ENCODE measurements at places on chromosomes 6 and 20.

DNA sequence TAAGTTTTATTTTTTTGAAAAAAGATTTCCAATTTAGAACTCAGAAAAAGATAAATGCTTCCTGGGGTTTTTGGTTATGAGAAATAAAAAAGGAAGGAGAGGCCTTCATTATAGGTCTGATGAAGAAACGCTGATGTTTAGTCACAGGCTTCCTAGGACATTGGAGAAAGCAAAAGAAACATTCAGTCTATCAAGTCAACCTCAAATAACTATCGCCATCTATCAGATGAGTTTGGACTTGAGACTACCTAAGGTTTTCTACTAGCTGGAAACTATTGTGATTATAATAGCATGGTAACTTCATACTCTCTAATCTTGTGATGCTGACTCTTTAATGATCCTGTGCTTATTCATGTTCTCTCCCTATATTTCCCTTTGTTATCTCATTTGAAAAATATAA is 171.3 kb downstream of the TPBG start:
- no peak for DNase-seq

- no peak for DNase-seq
These were observed 109.4 kb downstream of the ATXN1 start for GRCh38 chr6:16651871-16652270.

DNA sequence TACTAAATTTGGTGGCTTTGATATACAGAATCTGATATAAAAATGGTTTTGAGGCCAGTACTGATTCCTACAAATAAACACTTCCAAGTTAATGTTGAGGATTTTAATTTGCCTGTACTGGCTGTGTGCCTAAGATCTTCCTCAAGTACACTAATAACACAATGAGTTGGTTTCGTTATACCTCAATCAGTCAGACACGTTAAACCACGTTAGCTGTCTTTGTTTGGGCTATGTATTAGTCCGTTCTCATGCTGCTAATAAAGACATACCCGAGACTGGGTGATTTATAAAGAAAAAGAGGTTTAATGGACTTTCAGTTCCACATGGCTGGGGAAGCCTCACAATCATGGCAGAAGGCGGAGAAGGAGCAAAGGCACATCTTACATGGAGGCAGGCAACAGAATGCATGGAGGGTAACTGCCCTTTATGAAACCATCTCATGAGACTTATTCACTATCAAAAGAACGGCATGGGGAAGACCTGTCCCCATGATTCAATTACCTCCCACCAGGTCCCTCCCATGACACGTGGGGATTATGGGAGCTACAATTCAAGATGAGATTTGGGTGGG is 46.2 kb downstream of the NT5E start:
- DNase-seq: no peak

DNA sequence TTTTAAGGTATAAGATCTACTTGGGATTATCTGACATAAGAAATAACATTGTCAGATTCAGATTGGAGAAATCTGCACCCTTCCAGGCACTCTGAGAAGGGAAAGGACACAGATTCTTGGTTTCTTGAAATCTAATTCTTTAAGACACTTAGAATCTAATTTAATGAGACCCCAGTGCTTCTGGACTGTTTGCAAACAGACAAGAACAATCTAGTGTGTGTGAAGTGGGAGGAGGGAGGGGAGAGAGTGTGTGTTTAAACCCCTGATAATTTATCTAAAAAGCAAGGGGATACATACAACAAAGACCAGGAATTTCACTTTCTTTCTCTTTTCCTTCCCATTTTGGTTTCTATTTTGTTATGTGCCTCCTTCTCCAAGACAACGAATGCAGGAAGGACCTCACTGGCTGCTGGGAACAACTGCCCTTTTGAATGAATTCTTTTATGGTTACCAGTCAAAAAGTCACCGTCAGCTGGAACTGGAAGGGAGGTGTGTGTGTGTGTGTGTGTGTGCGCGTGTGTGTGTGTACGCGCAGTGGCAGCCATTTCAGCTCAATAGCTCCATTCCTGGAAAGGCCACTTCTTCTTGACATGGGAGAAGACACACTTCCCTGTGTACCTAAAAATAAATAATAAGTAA is 129.4 kb downstream of the BCAS1 start:
- no peak for DNase-seq

DNA sequence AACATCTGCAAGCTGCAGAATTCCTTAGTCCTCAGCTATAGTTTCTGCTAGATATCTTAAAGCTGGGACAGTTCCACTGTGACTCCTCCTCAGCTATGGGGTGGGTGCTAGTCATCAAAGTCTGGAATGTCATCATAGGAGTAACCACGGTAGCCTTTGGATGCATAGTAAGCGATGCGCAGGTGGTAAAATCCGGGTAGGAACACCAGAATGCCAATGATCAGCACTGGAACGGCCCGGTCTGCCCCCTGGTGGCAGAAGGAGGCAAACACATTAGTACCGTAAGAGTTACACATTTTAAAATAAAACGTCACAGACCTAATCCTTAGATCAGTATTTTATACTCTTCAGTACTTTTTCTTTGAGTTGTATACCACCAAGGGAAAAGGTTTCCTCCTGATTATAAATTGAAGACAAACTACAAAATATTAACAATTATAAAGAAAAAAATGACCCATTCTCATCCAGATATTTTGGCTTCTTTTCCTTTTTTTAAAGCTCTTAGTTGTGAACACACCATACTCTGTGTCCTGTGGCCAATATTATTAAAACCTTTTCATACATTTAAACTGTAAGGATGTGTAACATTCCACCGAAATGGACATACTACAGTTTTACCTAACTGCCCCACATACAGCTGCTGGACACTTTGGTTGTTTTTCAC is 18.9 kb downstream of the PCNA start:
- peak; percentile 64 for DNase-seq

DNA sequence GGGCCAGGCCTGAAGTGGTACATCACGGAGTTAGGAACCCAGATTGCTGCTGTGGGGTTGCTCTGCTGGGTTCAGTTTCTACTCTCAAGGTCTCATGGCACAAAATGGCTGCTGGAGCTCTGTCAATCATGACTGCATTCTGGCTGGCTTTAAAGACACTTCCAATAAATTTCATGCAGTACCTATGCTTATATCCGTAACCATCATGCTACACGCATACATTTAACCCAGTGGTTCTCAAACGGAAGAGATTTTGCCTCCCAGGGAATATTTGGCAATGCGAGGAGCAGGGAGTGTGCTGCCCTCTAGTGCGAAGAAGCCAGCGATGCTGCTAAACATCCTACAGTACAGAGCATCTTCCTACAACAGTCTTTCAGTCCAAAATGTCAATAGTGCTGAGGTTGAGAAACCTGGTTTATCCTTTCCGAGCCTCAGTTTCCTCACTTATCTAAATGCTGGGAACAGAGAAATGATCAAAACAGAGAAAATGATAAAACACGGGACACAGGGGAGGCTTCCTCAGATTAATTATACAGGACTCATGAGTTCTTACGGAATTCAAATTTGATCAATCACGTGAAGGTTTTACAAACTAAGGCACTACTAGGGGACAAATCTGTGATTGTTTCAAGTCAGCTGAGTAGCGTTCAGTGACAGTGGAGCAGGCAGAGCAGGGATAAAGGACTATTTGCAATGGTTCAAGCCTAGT is 9.6 kb upstream of the SLC2A10 start:
- DNase-seq: no peak

DNA sequence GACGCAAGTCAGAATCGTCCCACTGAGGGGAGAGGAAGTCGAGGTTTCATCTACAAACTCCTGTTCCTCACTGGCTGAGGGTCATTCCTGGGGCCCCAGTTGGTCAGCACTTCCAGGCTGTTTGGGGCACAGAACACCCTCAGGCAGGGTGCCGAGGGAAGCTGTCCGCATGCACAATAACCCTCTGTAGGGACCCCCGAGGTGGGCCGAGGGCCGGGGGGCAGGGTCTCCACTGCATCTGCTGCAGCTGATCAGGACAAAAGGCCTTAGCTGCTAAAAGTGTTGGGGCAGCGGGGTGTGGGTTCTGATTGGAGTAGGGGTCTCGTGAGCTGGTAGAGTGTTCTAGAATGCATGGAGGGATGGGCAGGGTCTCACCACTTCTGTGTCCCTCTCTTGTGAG is 125.1 kb downstream of the TOX2 start:
- no peak for DNase-seq

- DNase-seq: no peak
These were observed 70.3 kb downstream of the HIVEP2 start for GRCh38 chr6:142874676-142875075.

DNA sequence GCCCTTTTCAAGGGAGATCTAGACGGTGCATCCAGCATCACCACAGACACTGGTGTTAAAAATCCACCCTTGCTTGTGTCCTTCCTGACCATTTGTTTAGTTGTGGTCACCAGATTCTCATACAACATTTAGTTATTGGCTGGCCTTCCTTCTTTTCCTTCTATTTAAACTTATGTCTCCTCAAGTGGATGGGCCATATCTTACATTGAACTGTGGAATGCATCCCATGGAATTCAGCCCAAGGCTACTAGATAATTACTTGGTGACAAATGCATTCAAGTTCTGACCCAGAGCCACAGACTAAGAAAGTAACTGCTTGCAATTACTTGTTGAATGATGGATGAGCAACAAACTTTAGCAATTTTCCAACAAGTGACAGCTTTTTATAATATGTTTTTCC is 198.9 kb upstream of the SSTR4 start:
- DNase-seq: no peak

GRCh38 chr6:75489025-75489424 is 4.6 kb downstream of the FILIP1 start:
- no peak for DNase-seq

GRCh38 chr20:9331707-9332435 is 182.5 kb upstream of the LAMP5 start:
- DNase-seq: no peak

DNA sequence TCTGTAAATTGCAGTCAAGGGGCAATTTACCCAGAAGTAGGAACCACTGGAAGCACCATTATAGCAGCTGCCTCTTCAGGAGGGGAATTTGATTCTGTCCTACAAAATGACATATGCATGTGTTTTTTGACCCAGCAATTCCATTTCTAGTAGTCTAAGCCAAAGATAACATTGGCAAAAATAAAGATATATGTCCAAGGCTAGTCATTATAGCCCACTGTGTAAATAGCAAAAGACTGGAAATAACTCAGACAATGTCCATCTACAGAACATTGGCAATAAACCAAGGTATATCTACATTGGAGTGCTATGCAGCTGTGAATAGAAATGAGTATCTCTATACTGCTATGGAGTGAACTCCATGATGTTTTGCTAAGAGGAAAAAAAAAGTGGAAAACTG is 12.5 kb upstream of the PANK2 start:
- DNase-seq: no peak

DNA sequence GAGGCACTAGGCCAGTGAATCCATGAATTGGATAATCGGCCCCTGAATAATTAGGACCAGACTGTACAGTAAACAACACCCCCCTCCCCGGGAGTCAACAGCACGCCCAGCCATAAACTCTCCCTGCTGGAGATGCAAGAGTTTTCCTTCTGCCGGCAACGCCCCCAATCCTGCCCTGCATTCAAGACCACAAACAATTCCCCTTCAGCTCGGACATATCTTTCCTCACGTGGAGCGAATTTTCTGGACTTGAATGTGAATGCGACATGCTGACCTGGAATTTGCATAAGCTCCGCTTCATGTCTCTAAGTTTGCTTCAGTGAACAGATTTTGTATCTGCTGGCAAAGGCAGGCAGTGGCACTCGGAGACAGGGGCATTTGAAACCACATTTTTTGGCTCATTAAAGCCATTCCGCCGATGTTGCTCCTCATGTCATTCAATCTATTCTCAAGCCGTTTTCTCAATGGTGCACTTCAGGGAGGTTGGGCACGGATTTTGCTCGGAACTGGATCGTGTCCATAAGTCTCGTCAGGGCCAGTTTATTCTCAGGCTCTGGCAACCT is 38.0 kb upstream of the GMPR start:
- no peak for DNase-seq

DNA sequence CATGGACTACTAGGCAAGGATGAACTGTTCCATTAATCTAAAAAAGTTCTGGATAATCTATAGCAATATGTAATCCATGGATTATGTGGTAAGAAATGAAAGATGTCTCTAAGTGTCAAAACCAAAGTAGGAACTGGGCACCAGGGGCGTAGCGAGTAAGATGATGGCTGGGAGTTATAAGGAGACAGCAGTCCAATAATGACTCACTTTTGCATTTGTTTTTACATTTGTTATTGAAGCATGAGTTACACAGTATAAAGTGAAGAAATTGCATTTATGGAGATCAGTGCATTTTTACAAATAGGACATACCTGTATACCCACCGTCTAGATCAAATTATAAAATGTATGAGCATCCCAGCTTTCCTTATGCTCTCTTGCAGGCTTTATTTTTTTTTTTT is 878.5 kb upstream of the MAP3K7 start:
- no peak for DNase-seq

GRCh38 chr6:21180800-21181337 is 412.7 kb upstream of the SOX4 start:
- DNase-seq: no peak

GRCh38 chr6:148461986-148462577 is 119.4 kb downstream of the SASH1 start:
- no peak for DNase-seq

GRCh38 chr6:107330168-107330567 is 129.2 kb downstream of the PDSS2 start:
- DNase-seq: no peak

DNA sequence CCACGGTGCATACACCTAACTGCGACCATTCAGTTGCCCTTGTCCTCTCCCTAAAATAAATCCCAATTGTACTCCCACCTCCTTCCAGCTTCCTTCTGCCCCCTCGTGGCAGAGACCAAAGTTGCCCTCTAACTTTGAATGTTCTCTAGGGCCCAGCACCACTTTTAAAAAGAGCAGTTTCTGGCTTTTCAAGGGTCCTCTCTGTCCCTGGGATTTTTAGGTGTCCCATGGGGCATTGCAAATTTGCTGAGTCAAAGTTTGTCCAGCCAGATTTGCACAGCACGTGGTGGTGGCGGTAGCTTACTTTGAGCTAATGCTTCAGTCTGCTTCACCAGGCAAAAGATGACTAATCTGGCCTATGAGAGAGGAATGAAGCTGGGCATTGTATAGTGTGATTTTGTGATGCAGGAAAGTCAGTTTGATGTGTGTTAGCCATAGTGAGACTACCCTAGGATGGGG is 100.2 kb downstream of the PERP start:
- DNase-seq: no peak

- no peak for DNase-seq
These were observed 257.8 kb downstream of the GMDS start for GRCh38 chr6:1987640-1988039.

- no peak for DNase-seq
These were observed 305 bp downstream of the IL17A start for GRCh38 chr6:52186480-52186879.

DNA sequence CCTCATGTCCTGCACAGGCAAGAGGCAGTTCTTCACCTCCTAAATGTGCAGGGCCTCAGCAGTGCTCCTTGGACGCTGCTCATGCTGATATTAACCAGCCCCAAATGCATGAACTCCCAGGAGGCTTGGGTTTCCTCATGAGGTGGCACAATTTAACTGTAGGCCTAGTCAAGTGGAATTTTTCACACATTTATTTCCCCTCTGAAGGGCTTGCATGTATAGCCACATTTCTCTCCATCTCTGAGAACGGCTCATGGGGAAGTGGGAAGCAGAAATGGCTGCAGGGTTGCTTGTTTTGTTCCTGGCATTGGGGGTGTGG is 72.8 kb upstream of the PAX1 start:
- no peak for DNase-seq
